ENCODE measurements at places on chromosomes 1 and 21.

- no peak for DNase-seq
Measured at GRCh38 chr1:157034137-157034800, 11.3 kb downstream of the ARHGEF11 start.

DNA sequence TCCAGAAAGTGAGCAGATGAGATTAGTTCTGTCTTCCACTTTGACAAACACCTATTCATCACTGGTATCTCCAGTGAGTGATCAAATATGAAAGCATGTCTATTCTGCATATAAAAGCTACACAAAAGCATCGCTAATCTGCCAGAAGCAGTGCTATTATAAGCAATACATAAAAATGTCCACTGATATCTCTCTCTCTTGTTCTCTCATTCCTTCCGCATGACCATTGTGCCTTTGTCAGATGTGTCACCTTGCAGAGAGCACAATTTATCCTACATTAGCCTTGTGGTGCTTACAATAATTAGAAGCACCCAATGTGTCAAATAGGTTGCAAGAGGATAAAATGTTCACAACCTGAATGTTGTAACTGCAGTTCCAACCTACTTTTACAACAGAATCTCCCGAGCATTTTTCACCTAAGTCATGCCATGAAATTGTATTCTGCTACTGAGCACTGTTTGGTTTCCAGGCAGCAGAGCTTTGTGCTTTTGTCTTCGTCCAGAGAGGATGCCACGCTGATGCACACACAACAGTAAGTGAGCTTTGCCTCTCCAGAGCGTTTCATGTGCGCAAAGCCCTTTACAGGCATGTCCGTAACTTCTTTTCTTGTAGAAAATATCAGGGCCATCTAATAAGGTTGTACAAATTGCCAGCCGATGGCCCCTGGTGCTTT lies 198.7 kb upstream of the PLD5 start:
- no peak for DNase-seq

- no peak for DNase-seq
Measured at GRCh38 chr1:70498666-70499065, 87.6 kb downstream of the CTH start.

GRCh38 chr1:147451628-147452027 lies 89.7 kb upstream of the BCL9 start:
- DNase-seq = no peak

- no peak for DNase-seq
Measured at GRCh38 chr1:233355841-233356704, 28.5 kb downstream of the MAP3K21 start.

- no peak for DNase-seq
Measured at GRCh38 chr1:119147661-119148090, 7.2 kb upstream of the WARS2 start.

- no peak for DNase-seq
Measured at GRCh38 chr1:117447661-117448060, 80.4 kb downstream of the MAN1A2 start.

DNA sequence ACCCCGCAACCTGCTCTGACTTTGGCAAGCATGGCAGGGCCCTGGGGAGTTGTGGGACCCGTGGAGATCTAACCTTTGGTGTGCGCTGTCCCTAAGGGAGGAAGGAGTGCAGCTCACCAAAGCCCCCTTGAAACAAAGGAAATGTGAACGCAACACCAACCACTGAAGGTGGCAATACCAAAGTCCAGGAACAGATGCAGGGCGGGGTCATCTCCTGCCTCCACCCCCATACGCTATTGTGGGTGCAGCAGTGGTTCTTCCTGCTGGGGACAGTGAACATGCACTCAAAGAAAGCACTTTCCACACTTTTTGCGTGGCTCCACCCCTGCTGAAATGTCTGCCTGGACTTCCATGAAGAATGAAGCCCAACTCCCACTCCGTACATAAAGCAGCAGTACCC lies 93.0 kb downstream of the UBE2U start:
- no peak for DNase-seq

Data from NCI-H2029 treated with DMSO at 0.1 percent for 48 hours (cell line).